ENCODE measurements at places on chromosomes 4 and X.

DNA sequence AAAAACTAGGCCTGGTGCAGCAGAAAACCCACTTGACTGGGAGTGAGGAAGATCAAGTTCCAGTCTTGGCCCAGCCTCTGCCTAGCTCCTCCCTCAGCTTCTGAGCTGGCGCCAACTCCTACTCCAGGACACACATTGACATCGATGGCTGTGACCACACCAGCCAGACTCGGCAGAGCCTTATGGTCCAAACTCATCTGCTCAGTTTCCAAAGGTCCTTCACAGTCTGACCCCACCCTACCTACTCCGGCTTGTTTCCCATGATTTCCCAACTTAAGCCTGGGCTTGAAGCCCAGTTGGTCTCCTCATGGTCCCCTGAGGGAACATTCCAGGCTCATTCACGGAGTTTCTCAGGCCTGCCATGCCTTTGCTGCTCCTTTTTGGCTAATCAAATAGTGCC, 10.1 kb downstream of the ELF4 start:
- no peak for DNase-seq

DNA sequence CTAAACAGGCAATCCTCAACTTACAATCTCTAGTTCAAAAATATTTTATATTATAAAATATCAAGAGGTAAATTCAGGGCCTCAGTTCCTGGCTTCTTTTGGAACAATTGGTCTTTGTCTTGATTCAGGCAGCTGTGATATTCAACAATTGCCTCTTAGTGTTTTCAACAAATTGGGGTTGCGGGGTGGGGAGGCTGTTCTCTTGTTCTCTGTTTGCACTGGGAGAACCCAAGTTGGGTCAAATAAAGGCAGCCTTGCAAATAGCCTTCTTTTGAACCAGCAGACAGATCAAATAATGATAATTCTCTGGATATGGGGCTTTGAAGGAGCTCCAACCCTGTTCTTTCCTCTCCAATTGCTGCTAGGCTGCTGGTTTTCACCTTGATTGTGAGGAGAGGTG, 142.5 kb downstream of the COL4A5 start:
- no peak for DNase-seq

GRCh38 chrX:27575565-27575964, 14.6 kb upstream of the DCAF8L2 start:
- no peak for DNase-seq

DNA sequence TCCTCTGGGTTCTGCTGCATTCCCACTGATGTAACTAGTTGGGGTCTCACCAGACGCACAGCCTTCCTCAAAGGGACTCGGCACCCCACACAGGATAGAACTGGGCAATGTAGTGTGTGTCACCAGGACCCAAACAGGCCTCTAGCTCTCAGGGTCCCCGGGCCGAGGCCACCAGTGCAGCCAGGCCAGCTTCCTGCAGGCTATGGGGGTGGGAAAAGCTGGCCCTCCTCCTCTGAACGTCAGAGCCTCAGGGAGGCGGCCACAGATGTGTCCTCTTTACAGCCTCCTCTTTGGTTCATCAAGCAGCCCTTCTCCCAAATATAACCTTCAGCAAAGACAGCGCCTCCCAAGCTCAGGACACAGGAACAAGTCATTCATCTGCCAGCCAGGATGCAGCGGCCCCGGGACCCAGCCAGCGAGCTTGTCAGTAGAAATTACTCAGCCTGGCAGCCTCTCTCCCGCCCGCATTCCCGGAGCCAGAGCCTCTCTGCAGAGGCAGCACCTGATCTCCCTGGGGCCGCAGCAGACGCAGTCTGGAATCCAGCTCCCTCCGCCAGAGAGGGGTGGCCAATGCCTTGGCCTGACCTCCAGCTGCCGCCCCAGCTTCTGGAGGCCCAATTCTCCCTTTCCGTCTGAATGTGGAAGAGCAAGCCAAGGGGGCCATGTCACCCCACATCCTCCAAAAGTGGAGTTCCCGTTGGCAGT, 288.5 kb downstream of the FBXW7 start:
- no peak for DNase-seq

DNA sequence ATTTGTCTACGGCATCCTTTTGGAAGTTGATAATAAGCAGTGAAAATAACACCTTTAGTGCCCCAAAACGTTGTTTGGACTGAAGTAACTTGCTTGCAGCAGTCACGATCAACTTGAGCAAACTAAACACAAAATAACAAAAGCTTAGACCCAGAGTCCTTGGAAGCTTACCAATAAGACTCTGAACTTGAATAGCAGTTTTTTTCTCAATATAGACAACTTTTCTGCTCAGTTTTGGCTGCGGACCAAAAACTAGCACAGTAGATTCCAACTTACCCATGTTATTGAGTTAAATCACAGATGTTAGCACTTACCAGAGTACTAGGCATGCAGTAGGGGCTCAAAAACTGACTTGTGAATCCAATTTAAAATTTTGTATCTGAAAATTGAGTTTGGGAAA, 746.9 kb downstream of the PCDH19 start:
- no peak for DNase-seq

GRCh38 chr4:150224896-150225591, 146.8 kb downstream of the DCLK2 start:
- DNase-seq: no peak

GRCh38 chr4:117637347-117637746, 396.9 kb upstream of the NDST3 start:
- DNase-seq: no peak

GRCh38 chr4:17812801-17813200, 2.0 kb downstream of the NCAPG start:
- DNase-seq: no peak

GRCh38 chr4:99668472-99668871, 10.8 kb upstream of the C4orf54 start:
- DNase-seq: no peak

DNA sequence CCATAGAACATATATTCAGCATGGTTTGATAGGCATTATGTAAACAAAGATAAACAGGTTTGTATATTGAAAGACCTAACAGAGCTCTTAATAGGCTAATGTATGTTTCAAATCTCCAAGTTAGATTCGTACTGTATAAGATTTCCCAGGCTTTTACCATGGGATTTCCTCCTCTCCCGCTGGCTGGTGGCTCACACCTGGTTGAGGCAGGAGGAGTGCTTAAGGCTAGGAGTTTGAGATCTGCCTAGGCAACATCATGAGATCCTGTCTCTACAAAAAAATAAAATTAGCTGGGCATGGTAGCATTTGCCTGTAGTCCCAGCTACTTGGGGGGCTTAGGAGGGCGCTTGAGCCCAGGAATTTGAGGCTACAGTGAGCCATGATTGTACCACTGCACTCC, 5.4 kb downstream of the CPE start:
- DNase-seq: no peak

GRCh38 chrX:20519826-20520225, 253.1 kb upstream of the RPS6KA3 start:
- DNase-seq: no peak

DNA sequence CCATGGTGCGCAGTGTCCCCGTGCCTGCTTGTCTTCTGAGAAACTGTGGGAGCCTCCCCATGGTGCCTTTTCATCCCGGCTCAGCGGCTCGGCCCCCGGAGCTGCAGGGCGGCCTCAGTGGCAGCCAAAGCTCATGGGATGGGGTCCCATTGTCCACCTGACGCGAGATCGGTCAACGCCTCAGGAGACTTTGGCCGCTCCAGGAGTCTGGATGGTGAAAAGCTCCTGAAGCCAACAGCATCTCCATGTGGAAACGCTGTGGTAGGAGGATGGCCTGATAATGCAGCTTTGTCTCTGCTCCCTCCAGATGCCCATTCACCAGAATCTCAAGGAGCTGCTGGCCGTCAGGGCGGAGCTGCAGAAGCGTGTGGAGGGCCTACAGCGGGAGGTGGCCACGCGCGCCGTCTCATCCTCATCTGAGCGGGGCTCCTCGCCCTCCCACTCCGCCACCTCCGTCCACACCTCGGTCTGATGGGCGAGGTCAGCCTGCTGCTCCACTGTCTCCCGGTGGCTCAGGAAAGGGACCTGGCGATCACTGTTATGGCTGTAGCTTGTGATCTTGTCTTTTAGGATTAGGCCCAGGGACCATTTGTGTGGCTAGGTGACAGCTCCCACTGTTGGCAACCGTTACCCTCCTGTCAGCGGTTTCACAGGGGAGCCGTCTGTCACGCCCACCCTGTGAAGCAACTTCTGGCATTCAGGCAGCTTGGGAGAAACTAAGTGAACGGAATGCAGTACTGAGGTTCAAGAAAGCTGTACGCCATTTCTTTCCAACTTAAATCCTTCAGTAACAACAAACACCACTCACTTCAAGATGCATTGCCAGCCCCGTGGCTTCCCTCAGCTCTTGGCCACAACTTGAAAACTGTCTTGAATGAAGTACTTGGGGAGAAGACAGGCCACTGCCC, 69.3 kb downstream of the MTMR1 start:
- no peak for DNase-seq

GRCh38 chrX:7689791-7690412, 153.1 kb upstream of the VCX start:
- DNase-seq: no peak

GRCh38 chrX:109398833-109399232, 83.1 kb downstream of the GUCY2F start:
- no peak for DNase-seq

- no peak for DNase-seq
Measured at GRCh38 chrX:81537723-81538122, 335.8 kb downstream of the SH3BGRL start.

GRCh38 chr4:133910165-133910564, 291.4 kb downstream of the PABPC4L start:
- DNase-seq: no peak

GRCh38 chr4:140813804-140814203, 57.6 kb upstream of the TBC1D9 start:
- DNase-seq: no peak

GRCh38 chr4:136355970-136356369, 1176.3 kb downstream of the PCDH18 start:
- no peak for DNase-seq

GRCh38 chrX:10952619-10953018, 158.5 kb upstream of the HCCS start:
- no peak for DNase-seq

GRCh38 chrX:46366381-46367207, 178.6 kb downstream of the ZNF674 start:
- DNase-seq: no peak

DNA sequence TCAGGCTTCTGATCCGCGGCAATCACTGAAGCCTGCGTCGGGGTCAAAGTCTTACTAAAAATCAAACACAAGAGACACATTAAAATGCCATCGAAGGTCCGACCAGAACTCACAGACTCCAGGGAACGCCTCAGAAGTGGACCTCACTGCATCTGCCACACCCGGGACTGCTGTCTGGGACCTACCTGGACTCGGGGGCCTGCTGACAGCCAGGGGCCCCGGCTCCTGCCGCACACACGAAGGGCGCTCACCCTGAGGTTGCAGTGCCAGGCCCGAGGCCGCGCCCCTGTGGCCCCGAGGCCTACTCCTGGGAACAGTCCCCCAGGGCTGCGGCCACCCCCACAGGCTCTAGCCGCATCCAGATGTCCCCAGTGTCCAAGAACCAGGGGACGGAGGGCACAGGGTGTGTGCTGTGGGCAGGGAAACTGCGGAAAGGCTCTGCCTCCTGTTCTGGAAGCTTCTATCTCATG, 7.4 kb downstream of the CTBP1 start:
- DNase-seq: no peak

DNA sequence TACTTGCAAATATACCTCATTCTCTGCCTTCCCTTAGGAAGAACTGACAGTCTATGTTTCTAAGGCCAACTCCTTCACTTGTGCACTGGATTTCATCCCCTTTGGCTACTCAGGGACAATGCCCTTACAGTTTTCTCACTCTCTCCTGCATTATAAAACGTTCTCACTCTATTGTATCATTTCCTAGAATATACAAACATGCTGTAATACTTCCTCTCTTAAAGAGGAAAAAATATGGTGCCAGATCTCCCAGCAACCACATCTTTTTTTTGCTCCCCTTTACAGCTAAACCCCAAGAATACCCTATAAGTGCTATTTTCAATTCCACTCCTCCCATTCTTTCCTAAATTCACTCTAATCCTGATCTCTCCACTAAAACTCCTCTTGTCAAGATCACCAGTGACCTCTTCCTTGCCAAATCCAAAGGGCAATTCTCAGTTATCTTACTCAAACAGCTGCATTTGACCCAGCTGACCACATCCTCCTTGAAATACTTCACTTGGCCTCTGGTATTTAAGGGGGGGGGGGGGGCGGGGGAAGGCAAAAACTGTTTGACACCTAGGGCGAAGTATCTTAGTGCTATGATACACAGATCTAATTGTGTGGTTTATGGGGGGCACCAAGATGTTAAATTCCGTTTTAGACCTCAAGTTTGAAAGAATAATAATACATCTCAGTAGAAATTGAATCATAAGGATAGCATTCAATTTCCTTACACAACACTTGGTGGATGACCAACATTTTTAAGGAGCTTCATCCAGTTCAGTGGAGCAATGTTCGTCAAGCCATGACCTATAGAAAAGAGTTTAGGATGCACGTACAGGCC, 1.6 kb downstream of the RCHY1 start:
- DNase-seq: no peak

DNA sequence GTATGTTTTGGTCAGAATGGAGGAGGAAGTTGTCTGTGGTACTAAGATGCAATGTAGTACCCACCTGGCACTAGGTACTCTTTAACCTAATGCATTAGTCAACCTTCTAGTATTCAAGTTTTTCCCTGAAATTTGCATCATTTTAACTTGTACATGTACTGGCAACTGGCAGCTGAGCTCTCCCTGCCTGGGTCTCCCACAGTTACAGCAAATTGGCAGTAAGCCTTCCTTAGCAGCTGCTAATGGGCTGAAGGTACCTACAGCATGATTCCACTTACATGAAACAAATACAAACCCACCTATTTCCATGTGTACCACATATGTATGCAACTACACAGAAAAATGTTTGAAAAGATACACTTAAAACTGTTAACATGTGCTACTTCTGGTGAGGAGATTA, 8.1 kb upstream of the KLHL2 start:
- DNase-seq: no peak

DNA sequence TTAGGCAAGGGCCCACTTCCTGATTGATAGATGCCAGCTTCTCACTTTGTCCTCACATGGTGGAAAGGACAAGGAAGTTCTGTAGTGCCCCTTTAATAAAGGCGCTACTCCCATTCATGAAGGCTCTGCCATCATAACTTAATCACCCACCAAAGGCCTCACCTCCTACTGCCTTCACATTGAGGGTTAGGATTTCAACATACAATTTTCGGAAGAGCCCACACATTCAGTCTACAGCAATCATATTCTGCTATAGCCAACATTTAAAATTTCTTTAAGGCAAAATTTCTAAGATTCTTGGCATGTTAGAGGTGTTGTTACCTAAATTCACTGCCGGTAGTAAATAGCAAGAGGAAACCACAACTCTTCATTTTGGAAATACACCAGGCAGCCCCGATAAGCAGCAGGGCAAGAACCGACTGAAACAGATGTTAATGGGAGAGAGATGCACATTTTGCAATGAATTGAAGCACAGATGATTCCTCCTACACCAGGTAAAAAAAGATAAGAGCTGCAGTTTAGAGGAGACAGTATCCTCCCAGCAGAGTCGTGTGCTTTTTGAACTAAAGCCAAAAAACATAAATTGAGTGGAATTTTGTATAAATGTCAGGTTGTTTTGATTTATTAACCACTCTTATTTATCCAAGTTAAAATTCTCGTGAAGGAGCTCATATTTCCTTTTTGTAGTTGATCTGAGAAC, 594.9 kb downstream of the KCTD8 start:
- no peak for DNase-seq

- DNase-seq: no peak
Measured at GRCh38 chrX:41407816-41408215, 39.3 kb upstream of the NYX start.

GRCh38 chrX:38859602-38860001, 58.3 kb downstream of the MID1IP1 start:
- DNase-seq: no peak

- no peak for DNase-seq
Measured at GRCh38 chr4:123077330-123077729, 154.9 kb upstream of the NUDT6 start.

GRCh38 chrX:17520016-17520615, 145.1 kb downstream of the NHS start:
- no peak for DNase-seq
